ENCODE measurements at places on chromosomes 16 and 17. TPM values are rescaled to one million over a fixed set of nuclear protein-coding genes. Genes with fewer than 3 reads are reported as not detected.

- DNase-seq = no peak
These were observed 484 bp downstream of the FZD2 start for GRCh38 chr17:44557651-44558285.

GRCh38 chr17:17141279-17141678, 64.9 kb downstream of the PLD6 start:
- no peak for DNase-seq

DNA sequence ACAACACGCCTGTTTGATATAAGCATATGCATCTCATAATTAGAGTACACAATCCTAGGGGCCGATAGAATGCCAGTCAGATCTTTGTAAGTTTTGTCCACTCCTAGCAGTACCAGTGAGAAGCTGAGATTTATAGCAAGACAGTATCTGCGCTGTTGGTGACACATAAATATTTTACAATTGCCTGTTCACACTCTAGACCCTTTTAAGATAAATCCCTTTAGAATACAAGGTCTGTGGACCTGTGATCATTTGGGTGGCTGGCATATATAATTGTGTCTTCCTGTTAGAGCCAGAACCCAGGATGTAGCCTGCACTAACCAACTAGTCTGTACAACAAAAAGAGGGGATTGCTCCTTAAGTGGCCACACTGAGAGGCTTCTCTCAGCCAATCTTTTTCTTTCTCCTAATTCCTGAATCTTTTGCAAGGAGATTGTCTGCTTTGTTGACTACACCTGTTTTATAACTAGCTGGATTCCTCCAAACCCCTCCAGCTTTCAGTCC, 74.7 kb downstream of the WIPI1 start:
- no peak for DNase-seq

- no peak for DNase-seq
These were observed 787 bp downstream of the ZFPM1 start for GRCh38 chr16:88453611-88454522.

GRCh38 chr17:60345233-60345632, 46.7 kb downstream of the USP32 start:
- no peak for DNase-seq

GRCh38 chr17:12365805-12366204, 299.9 kb upstream of the MYOCD start:
- DNase-seq = no peak

- DNase-seq = no peak
These were observed 9.7 kb downstream of the HS3ST3B1 start for GRCh38 chr17:14310605-14311004.

- DNase-seq = no peak
These were observed 41.5 kb upstream of the ABCC12 start for GRCh38 chr16:48197294-48197693.

DNA sequence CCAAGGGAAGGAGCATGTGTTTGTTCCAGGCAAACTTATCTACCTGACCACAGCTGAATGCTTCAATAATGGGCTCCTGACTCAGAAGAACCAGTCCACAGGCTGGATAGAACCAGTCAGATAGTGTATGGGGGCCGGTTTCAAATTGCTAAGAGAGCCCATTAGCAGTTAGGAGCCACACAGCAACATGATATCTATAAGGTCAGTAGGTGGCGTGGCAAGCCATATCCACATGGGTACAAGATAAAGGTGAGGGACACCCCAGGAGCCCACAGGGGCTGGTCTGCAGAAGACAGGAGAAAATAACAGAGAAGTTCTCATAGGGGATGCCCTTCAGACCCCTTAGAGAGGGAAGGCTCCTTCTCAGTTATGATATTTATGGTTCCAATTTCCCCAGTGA, 31.6 kb upstream of the CDRT15 start:
- DNase-seq = peak; percentile 22

DNA sequence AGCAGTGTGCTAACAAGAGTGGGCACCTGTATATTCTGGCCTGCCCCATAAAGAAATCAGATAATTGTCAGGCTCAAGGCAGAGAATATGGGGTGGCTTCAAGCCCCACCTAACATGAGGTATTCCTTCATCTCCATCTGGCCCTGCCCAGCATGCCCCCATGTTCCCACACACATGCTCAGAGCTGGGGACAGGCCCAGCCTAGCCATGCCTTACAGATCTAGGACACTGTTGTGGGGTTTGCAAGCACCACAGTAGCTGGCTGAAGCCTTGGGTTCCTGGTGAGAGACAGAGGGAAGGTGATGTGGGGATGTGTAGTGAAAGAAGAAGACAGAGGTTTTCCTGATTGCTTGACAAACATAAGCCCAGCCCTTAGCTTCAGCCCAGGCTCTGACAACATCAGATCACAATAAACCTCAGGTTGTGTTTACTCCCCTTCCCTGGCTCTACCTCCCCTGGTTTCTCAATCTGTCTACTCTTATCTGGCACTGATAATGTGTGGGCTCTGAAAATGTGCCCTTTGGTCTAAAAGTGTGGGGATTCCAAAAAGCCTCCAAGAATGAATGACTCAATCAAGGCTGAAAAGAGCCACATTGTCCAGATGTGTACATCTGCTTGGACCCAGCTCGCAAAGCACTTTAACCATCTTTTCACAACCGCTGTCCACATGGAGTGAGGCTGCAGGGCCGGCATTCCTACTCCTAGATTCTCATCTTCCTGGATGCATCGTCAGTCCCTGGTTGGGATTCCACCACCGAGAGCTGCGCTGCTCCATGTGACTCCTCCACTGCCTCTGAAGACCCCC, 34.4 kb downstream of the CDRT4 start:
- no peak for DNase-seq

GRCh38 chr17:8954339-8954738, 11.2 kb downstream of the PIK3R5 start:
- no peak for DNase-seq

DNA sequence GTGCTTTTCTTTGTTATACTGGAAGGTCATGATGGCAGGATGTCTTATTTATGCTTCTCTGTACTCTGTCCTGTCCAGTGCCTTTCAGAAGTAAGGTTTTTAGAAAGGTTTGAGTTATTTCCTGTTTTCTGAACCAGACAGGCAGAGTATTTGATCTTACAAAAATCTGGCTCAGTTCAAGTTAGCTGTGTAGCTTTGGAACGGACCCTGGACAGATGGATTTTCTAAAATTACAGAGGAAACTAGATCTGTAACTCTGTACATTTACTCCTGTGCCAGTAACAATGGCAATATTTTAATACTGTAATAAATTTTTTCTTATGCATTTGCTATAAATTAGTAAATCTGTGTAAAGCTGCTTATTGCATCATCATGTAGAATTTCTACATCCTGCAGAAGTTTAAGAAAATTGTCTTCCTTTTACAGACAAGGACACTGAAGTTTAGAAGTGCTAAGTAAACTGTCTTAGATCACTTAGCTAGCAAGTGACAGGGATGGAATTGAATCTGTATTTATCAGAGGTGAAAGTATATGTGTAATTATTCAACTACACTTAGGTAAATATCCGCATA, 347.6 kb downstream of the WWOX start:
- DNase-seq = no peak

DNA sequence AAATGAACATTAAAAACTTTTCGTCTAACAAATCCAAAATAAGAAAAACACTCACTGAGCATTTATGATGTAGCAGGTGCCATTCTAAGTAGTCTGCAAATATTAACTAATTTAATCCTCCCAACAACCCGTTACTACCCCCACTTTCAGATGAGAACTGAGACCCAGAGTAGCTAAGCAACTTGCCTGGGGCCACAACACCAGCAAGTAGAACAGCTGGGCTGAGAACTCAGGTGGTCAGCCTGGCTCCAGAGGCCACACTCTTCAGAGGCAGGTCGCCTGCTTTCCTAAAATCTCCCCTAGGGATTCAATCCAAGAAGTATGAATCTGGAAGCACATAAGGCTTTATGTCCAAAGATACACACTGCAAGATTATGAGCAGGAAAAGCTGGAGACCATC, 6.2 kb downstream of the MBTPS1 start:
- DNase-seq = no peak

GRCh38 chr16:75258807-75259141, 7.3 kb upstream of the BCAR1 start:
- no peak for DNase-seq

GRCh38 chr17:21170809-21171208, 43.2 kb downstream of the TMEM11 start:
- DNase-seq = no peak

DNA sequence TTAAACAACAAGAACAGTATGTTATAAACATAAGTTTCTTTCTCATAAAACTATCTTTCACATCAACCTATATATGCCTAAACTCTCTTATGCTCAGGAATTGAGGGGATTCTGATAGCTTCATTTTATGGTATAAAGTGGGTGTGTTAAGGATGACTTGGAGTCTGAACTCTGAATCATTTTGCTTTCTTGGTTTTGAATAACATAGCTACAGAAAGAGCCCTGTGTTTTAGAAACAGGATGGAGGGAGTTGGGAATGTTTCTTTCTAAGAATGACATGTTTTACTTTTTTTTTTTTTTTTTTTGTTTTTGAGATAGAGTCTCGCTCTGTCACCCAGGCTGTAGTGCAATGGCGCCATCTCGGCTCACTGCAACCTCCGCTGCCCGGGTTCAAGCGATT, 50.1 kb downstream of the RHOT1 start:
- DNase-seq = peak; percentile 83

- DNase-seq = no peak
These were observed 32.7 kb upstream of the LITAF start for GRCh38 chr16:11619327-11619851.

GRCh38 chr17:39641883-39642282, 4.9 kb downstream of the STARD3 start:
- DNase-seq = no peak

GRCh38 chr16:4411684-4412083, 4.7 kb downstream of the CORO7 start:
- no peak for DNase-seq

- peak; percentile 59 for DNase-seq
These were observed 870 bp upstream of the ITGA3 start for GRCh38 chr17:50055055-50055425.

DNA sequence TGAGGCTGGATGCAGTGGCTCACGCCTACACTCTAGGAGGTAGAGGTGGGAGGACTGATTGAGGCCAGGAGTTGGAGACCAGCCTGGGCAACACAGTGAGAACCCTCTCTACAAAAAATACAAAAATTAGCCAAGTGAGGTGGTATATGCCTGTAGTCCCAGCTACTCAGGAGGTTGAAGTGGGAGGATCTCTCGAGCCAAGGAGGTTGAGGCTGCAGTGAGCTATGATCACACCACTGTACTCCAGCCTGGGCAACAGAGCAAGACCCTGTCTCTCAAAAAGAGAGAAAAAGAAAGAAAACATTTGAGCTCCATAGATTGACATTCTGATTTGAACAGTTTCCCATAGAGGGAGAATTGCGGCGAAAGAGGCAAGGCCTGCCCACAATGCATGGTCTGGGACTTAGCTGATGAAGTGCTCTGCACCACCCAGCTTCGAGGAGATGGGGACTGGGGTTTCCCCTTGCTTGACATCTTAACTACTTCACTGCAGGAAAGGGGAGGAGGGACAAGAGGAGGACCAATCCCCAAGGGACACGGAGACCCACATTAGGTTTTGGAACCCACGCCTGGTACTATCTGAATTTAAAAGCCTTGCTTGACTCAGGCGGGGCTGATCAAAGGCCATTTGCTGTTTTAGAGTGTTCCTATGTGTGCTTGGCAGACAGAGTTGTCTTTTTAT, 21.7 kb downstream of the MSI2 start:
- no peak for DNase-seq

DNA sequence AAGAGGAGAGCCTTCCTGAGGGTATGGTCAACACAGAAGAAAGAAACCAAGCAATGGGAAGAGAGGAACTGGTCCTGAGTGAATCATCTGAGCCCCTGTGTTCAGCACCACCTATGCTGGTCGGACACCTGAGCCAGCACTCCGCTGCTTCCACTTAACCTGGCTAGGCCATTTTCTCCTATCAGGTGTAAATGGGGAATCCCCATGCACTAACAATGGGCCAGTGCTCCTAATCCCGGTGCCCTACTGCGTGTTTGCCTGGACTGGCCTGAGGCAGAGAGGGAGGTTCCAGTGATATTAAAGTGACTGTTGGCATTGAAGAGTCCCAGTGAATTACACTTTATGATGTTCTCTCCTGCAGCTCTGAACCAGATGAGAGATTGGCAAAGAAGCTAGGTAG, 34.4 kb upstream of the XYLT2 start:
- no peak for DNase-seq

- DNase-seq = no peak
These were observed 852 bp upstream of the HELZ start for GRCh38 chr17:67245694-67246402.

DNA sequence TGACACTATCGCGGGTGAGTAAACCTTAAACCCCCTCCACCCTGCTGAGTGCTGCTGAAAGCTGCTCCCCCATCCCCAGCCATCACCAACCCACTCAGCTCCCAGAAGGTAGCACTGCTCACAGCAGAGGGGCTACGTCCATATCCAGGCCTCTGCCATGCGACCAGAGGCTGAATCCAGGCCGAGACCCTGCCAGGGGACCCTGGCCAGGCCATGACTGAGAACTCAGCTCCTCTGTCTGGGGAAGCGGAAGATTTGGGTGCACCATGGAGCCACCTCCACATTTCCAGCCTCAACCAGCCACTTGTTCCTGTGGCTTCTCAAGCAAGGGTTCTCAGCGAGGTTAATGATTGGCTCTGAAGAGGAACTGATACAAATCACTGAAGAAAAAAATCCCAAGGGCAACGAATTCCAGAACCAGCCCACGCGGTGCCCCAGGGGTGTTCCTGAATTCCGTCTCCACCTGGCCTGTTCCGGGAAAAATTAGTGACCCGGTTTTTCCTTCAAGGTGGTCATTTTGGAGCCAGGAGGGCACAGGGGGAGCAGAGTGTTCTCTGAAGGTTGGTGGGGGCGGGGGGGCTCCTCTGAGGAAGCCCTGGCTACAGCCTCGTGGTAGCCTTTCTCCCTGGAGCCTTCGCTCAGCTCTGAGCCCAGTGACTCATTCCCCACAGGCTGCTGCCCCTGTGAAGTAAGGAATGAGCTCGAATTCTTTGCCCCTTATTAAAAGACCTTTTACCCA, 9.3 kb upstream of the SLC16A5 start:
- peak; percentile 72 for DNase-seq

DNA sequence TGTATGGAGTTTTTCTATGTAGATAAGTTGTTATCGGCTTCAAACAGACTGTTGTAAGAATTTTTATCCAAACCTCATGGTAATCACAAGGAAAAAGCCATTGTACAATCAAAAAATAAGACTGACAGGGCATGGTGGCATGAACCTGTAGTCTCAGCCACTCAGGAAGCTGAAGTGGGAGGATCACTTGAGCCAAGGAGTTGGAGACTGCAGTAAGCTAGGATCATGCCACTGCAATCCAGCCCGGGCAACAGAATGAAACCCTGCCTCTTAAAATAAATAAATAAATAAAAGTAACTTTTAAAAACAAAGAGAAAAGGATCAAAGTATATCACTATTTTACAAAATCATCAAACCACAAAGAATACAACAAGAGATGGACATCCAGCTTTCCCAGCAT, 14.4 kb downstream of the OR1A1 start:
- DNase-seq = no peak

- no peak for DNase-seq
These were observed 215.7 kb downstream of the PRKCA start for GRCh38 chr17:66518108-66518507.

COG4 gene
- total RNA-seq = 52.8 TPM

TMEM114 gene
- not detected for total RNA-seq

HEATR9 gene
- total RNA-seq = not detected

SOCS7 gene
- 9.0 TPM for total RNA-seq

ITGA2B gene
- not detected for total RNA-seq

NFATC2IP gene
- 33.2 TPM for total RNA-seq

KREMEN2 gene
- total RNA-seq = 2.5 TPM

UMOD gene
- total RNA-seq = not detected

CTF1 gene
- not detected for total RNA-seq

PIK3R5 gene
- not detected for total RNA-seq

MYH8 gene
- not detected for total RNA-seq

ZFHX3 gene
- total RNA-seq = 3.0 TPM

KRT20 gene
- total RNA-seq = not detected

TBL3 gene
- 53.4 TPM for total RNA-seq

All from HT1080 (cell line).